ENCODE measurements at places on chromosomes 4 and X.
A peak's percentile ranks its signal among the peaks of the same experiment; 100 is the strongest.

- DNase-seq, result no peak
Measured at GRCh38 chr4:3419836-3420605, 21.7 kb upstream of the HGFAC start.

GRCh38 chr4:101649790-101650515 lies 140.6 kb upstream of the BANK1 start:
- DNase-seq, result no peak

DNA sequence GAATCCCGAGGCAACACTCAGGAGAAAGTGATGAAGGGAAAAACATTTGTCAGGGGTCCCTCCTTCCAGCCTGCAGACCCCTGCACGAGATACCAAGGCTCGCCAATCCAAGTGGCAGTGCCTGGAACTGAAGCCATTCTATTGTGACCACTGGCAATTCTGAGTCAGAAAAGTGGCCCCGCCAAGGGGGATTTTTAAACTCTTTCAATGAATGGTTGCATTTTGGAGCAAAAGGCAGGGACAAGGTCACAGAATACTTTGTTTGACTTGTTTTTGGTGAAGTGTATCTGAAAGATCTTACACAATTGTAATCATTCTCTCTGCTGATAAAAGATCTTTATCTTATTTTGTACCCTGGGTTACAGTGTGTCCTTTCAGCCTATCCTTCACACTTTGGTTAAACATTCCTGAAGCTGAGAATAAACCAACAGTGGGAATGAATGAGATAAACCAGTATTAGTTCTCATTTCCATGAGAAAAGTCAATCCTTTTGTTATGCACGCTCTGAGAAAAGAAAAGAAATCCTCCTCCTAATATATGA lies 115.9 kb upstream of the PDLIM3 start:
- no peak for DNase-seq

DNA sequence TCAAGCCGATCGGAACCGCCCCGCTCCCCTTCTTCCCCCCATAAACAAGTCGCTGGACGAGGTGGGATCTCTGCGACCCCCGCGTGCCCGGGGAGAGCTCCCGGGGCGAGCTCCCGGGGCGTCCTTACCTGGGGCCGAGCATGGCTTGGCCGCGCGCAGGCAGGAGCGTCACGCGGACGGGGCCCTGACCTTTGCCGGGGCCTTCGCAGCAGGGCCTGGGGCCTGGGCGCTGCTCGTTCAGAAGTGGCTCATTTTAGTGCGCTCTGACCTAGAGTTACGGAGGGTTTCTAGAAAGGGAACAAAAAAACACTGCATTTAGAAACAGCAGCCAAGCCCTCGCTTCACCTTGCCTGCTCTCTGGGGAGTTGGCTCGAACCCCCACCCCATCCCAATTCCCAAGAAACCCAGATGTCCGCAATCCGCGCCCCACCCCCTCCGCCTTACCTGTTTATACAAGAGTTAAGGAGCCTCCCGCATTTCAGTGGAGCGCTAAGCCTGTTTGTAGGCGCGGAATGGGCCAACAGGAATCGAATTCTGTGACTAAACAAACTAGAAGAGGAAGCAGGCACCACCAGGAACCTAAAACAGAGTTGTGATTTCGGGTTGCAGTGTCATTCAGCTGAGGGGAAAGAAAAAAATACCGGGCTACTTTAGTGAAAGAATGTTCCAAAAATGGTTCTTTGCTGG lies 814 bp upstream of the RBM47 start:
- DNase-seq, result no peak

DNA sequence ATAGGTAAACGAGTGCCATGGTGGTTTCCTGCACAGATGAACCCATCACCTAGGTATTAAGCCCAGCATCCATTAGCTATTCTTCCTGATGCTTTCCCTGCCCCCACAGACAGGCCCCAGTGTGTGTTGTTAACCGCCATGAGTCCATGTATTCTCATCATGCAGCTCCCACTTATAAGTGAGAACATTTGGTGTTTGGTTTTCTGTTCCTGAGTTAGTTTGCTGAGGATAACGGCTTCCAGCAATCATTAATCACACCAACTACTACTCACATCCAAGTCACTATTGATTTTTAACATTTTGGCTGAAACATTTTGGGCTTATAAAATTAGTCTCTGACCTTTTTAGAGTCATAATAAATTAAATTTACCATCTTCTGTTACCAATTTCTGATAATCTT lies 205.3 kb downstream of the SPOCK3 start:
- DNase-seq, result no peak

GRCh38 chrX:69616457-69617203 lies 717 bp downstream of the EDA start:
- DNase-seq, result no peak

DNA sequence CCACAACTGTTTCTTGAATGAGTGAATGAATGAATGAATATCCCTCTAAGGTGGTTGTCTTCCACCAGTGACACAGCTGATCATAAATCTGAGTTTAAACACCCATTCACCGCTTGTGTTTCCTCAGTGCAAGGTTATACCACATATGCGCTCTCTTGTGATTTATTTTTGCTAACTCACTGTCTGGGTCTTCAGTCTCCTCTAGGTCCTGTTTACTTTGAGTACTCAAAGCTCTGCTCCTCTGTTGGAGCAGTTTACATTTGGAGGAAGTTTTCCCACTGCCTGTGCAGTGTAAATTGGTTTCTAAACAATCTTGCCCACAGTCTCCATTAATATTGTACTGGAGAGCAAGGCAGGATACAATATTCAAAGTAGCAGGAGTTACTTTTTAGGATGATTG lies 212.6 kb upstream of the JADE1 start:
- no peak for DNase-seq

DNA sequence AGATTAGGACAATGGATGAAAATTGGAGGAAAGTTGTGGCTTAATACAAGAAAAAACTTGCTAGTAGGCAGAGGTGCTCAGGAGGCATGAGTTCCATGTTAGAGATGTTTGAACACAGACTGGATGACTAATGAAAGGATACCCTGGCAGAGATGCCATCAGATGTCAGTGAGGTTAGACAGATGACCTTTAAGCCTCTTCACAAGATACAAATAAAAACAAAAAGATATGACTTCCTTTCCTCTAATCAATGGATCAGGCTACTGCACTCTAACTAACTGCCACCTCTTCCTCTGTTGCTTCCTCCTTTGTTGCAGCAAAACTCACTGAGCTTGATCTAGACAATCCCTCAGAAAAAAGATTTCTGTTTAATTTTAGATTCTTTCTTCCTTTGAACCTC lies 14.7 kb downstream of the STAP1 start:
- no peak for DNase-seq

DNA sequence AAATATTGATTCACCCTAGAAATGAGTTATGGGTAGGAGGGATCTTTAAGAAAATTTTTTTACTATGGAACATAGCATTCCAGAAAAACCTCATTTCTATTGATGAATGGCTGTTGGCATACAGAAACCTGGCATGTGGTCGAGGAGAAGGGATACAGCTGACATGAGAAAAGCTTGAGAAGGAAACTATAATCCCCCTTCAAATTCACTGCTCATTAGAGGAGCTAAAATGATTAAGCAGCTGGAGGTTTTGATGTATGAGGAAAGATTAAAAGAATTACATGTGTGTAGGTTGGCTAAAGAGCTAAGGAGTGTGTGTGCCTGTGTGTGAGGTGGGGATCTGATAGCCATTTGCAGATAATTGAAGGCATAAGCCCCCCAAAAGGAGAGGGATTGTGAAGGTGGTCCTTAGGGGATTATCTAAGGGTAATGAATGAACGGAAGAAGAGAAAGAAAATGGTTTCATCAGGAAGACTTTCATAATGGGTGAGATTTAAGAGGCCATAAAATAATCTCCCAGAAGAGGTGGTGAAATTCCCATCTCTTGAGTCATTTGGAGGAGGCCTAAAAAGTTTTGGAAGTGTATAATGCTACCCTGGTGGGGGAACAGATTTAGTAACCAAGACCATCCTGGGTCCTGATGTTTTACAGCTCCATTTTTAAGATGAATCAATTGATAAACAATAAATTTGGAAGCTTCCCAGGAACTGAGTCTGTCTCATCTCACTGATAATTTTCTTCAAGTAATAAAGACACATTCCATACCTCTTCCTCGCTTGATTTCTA lies 272.0 kb upstream of the HAND2 start:
- no peak for DNase-seq

GRCh38 chrX:13428053-13428786 lies 108.4 kb upstream of the ATXN3L start:
- no peak for DNase-seq

DNA sequence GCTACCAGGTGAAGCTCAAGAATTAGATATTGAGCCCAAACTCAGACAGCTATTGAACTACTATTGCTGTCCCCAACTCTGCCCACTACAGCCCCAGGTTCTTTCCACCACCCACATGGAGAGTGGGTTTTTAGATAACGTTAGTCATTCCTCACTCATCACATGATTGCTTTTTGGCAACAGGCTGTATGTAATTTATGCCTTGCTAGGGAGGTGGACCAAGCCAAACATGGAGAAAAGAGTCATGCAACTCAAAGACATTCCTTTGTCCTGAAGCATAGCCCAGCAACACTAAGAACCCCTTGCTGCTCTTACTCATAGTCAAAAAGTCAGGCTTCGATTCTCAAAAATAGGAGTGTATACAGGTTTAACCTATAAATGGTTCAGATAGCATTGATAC lies 275.9 kb upstream of the VCX3A start:
- DNase-seq, result no peak

DNA sequence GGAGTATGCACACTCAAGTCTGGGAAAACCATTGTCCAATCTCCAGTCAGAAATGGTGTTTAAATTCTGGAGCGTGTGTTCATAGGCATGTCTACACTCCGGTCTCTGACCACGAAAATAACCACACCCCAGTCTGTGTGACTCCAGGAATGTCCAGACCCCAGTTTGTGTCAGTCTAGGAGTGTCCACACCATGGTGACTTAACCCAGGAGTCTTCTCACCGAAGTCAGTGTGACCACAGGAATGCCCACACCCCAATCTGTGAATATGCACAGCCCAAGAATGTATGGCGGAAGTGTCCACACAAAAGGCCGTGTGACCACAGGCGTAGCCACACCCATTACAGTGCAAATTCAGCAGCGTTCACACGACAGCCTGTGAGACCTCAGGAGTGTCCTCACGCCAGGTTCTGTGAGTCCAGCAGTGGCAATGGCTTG lies 11.4 kb downstream of the FTSJ1 start:
- peak; percentile 44 for DNase-seq

DNA sequence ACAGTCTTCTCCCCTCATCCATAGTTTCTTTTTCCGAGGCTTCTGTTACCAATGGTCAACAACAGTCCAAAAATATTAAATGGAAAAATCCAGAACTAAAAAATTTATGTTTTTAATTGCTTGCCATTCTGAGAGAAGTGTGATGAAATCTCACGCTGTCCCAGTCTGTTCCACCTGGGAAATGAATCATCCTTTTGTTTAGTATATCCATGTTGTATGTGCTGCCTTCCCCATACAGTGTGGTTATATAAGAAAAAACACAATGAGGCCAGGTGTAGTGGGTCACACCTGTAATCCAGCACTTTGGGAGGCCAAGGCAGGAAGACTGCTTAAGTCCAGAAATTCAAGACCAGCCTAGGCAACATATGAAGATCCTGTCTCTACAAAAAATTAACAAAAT lies 161.6 kb downstream of the CHIC2 start:
- no peak for DNase-seq

- no peak for DNase-seq
Measured at GRCh38 chr4:48388525-48389154, 47.3 kb downstream of the SLAIN2 start.

GRCh38 chr4:147157860-147158701 lies 212.4 kb upstream of the TTC29 start:
- no peak for DNase-seq

- no peak for DNase-seq
Measured at GRCh38 chrX:141375011-141375760, 132.9 kb upstream of the SPANXC start.

GRCh38 chr4:73608689-73609594 lies 11.3 kb downstream of the RASSF6 start:
- DNase-seq, result no peak

GRCh38 chr4:25112995-25113380 lies 47.3 kb downstream of the SEPSECS start:
- DNase-seq, result no peak

- no peak for DNase-seq
Measured at GRCh38 chrX:24027985-24028384, 999 bp upstream of the KLHL15 start.
